ENCODE measurements at places on chromosomes 3 and 15. TPM values are rescaled to one million over a fixed set of nuclear protein-coding genes. Genes with fewer than 3 reads are reported as not detected.

Gene TNNC1
- total RNA-seq, result 8,962 TPM

DNA sequence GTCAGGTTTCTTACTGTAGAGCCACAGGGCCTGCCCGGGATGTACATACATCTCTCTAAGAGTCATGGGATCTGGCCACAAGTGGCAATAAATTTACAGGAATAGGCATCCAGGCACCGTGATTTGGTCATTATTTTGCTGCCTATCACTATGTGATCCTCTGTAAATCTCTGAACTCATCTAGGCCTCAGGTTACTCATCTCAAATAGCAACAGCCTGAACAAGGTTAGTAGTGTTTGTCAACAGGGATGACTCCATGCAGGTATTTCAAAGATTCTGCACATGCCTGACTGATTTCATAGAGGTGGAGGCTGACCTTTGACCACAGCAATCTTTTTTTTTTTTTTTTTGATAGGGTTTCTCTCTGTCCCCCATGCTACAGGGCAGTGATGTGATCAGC, 88.8 kb upstream of the TBL1XR1 start:
- H3K4me3 ChIP-seq, result no peak overlapping the region
- H3K27ac ChIP-seq, result no peak overlapping the region
- no peak for DNase-seq
- H3K36me3 ChIP-seq, result no peaks in the 10 kb centered on the region
- H3K27me3 ChIP-seq, result no peaks in the 10 kb centered on the region
- peaks cover 10% of the 10 kb centered on the region for H3K4me1 ChIP-seq

DNA sequence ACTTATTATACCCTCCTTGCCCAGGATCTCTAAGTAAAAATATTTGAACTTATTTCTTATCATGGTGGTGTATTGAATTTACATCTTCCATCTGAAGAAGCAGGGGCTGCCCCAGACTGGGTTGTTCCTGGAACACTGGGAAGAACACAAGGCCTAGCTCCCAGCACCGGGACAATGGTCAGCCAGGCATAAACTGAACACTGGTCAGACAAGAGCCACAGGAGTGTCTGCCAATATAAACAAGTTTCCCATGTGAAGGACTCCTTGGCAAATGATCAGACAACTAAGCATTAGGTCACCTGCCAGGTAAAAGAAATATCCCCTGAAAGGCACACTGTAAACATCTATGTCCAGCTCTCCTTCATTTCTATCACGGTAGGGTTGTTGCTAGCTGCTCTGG, 172.4 kb downstream of the ATP8B4 start:
- H3K27me3 ChIP-seq, result no peaks in the 10 kb centered on the region
- H3K27ac ChIP-seq, result no peak overlapping the region
- DNase-seq, result no peak
- H3K4me3 ChIP-seq, result no peak overlapping the region
- no peaks in the 10 kb centered on the region for H3K4me1 ChIP-seq

DNA sequence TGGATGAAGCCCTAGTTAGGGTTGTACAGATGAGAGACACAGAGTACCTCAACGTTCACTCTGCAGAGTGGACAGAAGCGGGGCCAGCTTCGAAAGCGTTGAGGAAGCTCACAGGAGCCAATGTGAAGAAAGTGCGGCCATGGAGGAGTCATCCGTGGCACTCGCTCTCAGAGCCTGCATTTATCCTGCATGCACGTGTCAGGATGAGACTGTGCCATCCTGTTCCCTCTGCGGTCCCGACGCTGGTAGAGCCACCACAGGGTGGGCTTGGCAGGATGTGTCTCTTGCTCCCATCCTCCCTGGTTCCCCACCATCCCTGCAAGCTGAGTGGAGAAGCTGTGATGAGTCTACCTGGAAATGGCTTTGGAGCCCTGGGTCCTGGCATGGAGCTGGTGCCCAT, 39.3 kb downstream of the KLHL25 start:
- H3K36me3 ChIP-seq, result peaks cover 8% of the 10 kb centered on the region
- H3K4me1 ChIP-seq, result peaks cover 76% of the 10 kb centered on the region
- peak overlapping the region; percentile 11 for H3K27ac ChIP-seq
- H3K4me3 ChIP-seq, result no peak overlapping the region
- H3K27me3 ChIP-seq, result no peaks in the 10 kb centered on the region

Gene A4GNT
- total RNA-seq, result not detected
